ENCODE measurements at places on chromosomes 5 and 9. TPM values are rescaled to one million over a fixed set of nuclear protein-coding genes. Genes with fewer than 3 reads are reported as not detected.
A peak's percentile ranks its signal among the peaks of the same experiment; 100 is the strongest.

DNA sequence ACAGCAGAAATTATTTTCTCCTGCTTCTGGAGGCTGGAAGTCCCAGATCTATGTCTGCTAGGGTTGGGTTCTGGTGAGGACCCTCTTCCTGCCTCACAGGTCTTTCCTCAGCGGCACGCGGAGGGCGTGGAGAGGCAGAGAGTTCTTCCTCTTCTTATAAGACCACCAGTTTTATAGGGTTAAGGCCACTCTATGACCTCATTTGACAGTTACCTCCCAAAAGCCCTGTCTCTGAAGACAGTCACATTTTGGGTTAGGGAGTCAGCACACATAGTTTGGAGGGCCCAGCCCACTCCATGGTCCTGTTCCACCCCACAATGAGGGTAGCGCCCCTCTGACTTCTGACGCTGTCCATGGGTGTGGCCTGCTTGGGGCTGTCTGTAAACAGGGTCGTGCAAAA, 46.7 kb downstream of the TRIP13 start:
- no peaks in the 10 kb centered on the region for H3K36me3 ChIP-seq
- peak; percentile 35 for DNase-seq
- H3K27ac ChIP-seq = no peak overlapping the region
- H3K27me3 ChIP-seq = peaks cover 41% of the 10 kb centered on the region

GRCh38 chr9:36161187-36161586, 8.0 kb upstream of the CCIN start:
- no peak overlapping the region for H3K27ac ChIP-seq
- peaks cover 4% of the 10 kb centered on the region for H3K4me1 ChIP-seq
- no peak overlapping the region for H3K4me3 ChIP-seq
- peaks cover 5% of the 10 kb centered on the region for H3K27me3 ChIP-seq
- H3K36me3 ChIP-seq = peaks cover 24% of the 10 kb centered on the region

DNA sequence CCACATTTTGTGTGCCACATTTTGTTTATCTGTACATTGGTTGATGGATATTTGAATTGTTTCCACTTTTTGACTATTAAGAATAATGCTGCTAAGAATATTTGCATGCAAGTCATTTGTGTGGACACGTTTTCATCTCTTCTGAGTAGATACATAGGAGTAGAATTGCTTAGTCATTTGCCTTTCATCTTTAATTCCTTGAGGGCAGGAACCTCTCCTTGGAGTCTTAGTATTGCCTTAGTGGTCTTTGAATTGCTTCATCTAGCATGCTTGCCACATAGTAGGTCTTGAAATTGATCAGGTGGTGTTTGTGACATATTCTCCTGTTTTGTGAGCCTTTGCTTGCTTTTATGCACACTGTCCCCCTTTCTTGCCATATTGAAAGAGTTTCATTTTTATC, 128.5 kb downstream of the NR3C1 start:
- peaks cover 3% of the 10 kb centered on the region for H3K4me1 ChIP-seq
- H3K36me3 ChIP-seq = peaks cover 23% of the 10 kb centered on the region
- H3K27me3 ChIP-seq = no peaks in the 10 kb centered on the region
- no peak overlapping the region for H3K27ac ChIP-seq
- H3K4me3 ChIP-seq = no peak overlapping the region

- no peak overlapping the region for H3K27ac ChIP-seq
- H3K4me3 ChIP-seq = no peak overlapping the region
- H3K36me3 ChIP-seq = no peaks in the 10 kb centered on the region
- peaks cover 8% of the 10 kb centered on the region for H3K27me3 ChIP-seq
- DNase-seq = no peak
- H3K4me1 ChIP-seq = no peaks in the 10 kb centered on the region
Observed at GRCh38 chr5:88818296-88818695, 64.7 kb downstream of the MEF2C start.

GRCh38 chr5:141916522-141916921, 7.1 kb upstream of the DELE1 start:
- no peak for DNase-seq
- H3K4me1 ChIP-seq = peaks cover 9% of the 10 kb centered on the region
- H3K27me3 ChIP-seq = peaks cover 49% of the 10 kb centered on the region
- no peak overlapping the region for H3K27ac ChIP-seq
- no peaks in the 10 kb centered on the region for H3K36me3 ChIP-seq

GRCh38 chr9:35516479-35516878, 26.6 kb downstream of the RUSC2 start:
- H3K36me3 ChIP-seq = no peaks in the 10 kb centered on the region
- no peaks in the 10 kb centered on the region for H3K4me1 ChIP-seq
- no peak overlapping the region for H3K4me3 ChIP-seq
- peaks cover 9% of the 10 kb centered on the region for H3K27me3 ChIP-seq
- no peak for DNase-seq

The GLDC gene
- 6.3 TPM for total RNA-seq

The ABCA1 gene
- total RNA-seq = 0.09 TPM

Measured in activated CD8-positive, alpha-beta memory T cell treated with anti-CD3 and anti-CD28 coated beads, Interleukin-2, amount 10 ng/mL, durations not matched to agents 7 days and 5 days (primary cell).